ENCODE measurements at places on chromosomes 12 and 14.
A peak's percentile ranks its signal among the peaks of the same experiment; 100 is the strongest.

DNA sequence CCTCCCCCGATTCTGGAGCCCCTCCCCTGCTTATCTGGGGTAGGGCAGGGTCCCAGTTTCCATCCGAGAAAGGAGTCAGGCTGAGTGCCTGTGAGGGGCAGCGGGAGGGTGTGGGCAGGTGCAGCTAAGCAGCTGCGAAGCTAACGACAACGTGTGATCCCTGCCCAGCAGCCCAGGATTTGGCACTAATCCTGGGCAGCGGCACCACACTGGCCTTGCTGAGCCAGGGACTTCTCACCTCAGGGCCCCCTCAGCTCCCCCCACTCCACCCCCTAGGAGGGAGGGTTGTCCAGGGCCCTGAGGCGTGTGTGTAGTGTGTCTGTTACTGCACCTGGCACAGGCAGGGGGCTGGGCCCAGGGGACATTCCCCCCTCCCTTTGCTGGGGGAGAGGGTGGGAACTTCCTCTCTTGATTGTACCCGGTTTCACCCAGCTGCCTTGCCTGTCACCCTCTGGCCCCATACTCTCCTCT, 1.8 kb downstream of the SMIM41 start:
- DNase-seq: no peak

DNA sequence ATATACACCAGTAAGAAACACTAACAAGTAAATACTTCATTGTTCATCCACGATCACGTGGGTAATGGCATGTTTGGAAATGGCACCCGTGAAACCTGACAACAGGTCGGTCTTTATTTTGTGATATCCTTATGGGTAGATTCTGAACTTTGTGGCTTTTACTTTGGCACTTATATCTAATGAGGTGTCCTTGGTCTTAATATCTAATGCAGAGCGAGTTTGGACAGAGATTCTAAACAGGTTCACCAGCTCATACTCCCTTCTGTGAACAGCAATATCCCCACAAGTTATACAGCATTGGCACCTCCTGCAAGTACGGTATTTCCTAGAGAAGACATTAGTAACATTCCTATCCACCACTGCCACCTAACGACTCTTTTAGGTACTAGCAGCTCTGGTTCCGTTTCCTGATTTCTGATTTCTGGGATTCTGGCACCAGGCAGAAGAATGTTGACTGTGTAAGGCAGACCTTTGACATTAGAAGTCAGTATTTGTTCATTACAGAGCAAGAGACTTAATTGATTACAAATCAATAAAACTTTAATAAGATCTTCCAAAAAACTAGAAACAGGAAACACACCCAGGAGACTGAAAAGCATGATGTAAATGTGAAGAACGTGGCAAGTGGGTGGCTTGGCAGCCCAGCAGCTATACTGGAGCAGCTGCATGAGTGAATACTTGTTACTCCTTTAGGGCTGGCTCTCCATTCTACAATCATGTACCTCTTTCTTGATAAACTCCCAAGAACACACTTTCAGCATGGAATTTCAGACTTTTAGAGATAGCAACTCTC, 2.5 kb downstream of the ANG start:
- DNase-seq: peak; percentile 82

DNA sequence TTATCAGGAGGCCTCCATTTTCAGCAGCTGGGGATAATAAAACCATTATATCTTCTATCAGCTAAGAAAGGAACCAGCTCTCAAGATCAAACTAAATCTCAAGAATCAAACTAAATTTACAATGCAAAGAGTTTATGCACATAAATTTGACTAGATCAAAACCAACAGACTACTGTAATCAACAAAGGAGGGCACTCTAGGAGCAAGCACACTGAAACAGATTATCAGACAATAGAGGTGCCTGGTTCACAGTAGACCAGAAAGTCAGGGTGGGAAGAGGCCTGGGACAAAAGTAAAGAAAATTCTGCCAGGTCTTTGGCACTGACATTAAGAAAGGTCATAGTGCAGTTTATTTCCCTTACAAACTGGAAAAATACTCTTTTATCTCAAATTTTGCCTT, 61.0 kb downstream of the HECTD4 start:
- DNase-seq: no peak

GRCh38 chr12:50913224-50913623, 39.1 kb upstream of the HIGD1C start:
- DNase-seq: no peak

DNA sequence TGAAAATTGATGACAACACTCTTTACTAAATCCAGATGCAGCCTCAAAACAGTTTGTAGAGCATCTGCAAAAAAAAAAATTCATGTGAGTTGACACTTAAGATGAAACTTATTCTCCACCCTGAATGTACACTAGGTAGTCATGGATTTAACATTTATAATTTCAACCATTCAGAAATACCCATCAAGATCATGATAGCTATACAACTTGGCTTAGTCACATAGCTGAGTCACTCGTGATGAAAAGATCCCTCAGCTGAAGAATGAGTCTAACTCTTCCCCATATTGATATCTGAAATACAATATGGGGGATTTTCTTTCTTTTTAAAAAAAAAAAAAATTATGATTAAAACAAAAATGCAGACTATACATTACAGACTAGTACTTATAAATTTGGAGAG, 104.8 kb upstream of the PLEKHG7 start:
- DNase-seq: no peak

- no peak for DNase-seq
Measured at GRCh38 chr14:100533656-100534485, 53.3 kb downstream of the BEGAIN start.

GRCh38 chr12:104143918-104144317, 5.9 kb upstream of the NFYB start:
- no peak for DNase-seq

DNA sequence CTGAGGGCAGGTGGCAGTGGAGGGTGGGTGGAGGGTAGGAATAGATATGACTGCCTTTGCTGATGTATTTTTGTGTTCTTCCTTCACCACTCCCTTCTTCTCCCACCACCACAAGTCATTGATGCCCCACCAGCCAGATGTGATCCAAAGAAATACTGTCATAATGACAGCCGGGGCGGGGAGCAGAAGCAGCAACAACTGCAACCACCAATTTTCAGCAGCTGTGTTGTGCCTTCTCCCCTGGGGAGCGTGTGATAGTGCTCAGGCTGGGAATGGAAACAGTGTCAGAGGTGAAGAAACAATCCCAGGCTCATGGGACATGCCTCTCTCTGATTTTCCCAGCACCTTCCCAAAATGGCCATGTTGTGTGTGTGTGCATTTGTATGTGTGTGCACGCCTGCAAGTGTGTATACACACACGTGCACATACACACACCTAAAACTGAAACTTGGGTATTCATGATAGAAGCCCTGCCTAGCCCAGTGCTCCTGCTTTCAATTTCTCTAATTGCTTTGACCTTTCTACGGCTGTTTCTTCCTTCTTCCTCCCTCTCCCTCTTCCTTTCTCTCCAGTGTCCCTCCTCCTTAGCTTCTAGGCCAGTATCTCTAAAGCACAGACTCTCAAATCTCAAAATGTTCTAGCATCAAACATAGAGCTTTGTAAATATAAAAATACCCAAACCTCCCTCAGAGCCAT, 299.2 kb upstream of the FKBP4 start:
- DNase-seq: no peak

GRCh38 chr12:93518725-93519124, 51.4 kb downstream of the MRPL42 start:
- DNase-seq: no peak

GRCh38 chr12:31011336-31011735, 62.3 kb upstream of the DDX11 start:
- no peak for DNase-seq

All from erythroblast (primary cell).